ENCODE measurements at places on chromosomes 16 and 17.
A peak's percentile ranks its signal among the peaks of the same experiment; 100 is the strongest.

DNA sequence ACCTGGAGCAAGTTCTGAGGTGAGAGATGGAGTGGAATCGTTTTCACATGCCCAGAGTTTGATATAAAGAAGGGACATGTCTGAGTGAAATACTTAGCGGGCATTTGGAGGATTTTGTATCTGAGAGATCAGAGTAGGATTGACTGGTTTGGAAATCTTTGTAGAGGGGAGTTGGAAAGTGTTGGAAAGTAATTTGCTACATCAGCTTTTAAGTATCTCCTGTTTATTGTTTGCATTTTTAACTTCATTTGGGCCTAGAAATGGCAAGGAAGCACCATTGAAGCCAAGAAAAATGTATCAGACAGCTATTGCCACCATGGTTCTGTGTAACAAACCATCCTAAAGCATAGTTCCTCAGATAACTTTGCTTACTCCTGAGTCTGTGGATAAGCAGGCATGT is 1015.1 kb upstream of the EEF2KMT start:
- DNase-seq: no peak

DNA sequence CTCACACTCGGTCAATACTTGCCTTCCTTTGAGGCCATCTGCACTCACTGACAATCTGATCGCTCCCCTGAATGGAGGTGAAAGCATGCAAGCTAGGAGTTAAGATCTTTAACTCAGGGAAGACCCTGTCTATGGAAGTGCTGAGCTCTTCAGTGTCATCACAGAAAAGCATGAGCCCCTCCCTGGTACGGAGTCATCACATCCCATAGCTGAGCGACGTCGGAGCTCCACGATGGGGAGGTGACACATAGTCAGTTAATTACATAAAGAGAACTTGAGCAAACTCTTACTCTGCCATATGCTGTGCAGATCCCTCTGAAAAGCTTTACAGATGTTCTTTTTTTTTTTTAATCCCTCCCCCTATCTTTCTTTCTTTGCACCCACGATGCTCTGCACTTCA is 463.2 kb downstream of the WWOX start:
- DNase-seq: no peak

DNA sequence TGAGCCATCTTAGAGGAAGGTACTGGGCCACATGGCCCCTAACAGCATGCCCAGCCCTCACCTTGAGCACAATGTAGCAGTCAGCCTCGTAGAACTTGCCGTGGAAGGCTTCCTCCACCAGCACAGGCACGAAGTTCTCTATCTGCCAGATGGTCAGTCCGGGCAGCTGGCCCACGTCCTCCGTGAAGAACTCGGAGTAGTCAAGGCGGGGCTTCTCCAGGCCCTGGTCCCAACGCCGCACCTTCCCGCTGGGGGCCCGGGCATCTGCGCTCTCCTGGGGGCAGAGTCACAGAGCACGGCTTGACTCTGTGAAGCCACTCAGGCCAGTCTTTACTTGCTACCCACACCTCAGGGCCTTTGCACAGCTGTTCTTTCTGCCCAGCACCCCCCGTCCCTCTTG is 7.3 kb downstream of the FLII start:
- no peak for DNase-seq

GRCh38 chr17:6867849-6868248 is 36.3 kb upstream of the TEKT1 start:
- DNase-seq: no peak

DNA sequence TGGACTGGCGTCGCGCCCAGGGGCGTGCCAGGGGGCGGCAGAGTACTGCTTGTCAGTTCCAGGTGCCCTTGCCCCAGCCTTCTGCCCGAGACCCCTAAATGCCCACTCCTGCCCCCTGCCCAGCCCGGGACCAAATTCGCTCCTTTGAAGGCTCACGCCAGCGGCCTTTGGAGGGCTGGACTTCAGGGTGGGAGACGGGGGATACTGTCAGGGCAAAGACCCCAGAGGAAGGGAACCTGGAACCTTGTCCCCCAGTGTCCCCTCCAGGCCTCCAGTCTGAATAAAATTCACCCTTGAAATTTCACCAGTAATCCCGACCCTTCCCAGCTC is 737 bp downstream of the OTOP3 start:
- no peak for DNase-seq

DNA sequence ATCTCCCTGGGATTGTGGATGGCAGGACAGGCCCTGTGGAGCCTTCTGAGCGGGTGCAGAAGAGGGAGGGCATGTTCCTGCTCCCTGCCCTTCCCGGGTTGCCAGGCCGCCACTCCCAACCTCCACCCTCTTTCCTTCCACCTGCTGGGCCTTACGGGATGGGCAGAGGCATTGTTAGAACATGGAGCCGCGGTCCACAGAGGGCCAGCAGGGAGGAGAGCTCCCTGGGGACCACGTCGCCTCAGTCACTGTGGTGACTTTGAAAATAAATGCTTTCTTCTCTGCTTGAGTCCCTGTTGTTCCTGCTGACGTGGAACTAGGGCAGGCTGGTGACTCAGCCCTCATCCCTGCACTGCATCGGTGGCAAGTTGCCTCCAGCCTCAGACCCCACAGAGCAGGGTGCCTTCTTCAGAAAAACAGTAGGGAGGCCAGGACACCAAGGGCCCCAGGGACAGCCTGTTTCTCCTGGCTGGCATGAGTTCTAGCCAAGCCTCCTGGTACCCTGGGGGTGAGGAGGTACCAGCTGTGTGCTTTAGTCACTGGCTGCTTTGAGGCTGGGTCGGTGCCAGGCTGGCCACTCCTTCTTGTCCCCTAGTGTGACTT is 224.9 kb downstream of the SEC14L1 start:
- DNase-seq: peak; percentile 63

GRCh38 chr16:67271446-67271845 is 7.9 kb upstream of the PLEKHG4 start:
- no peak for DNase-seq

- DNase-seq: no peak
Observed at GRCh38 chr17:68437979-68438822, 19.1 kb downstream of the WIPI1 start.

- DNase-seq: no peak
Observed at GRCh38 chr16:24610416-24610755, 71.0 kb downstream of the RBBP6 start.

DNA sequence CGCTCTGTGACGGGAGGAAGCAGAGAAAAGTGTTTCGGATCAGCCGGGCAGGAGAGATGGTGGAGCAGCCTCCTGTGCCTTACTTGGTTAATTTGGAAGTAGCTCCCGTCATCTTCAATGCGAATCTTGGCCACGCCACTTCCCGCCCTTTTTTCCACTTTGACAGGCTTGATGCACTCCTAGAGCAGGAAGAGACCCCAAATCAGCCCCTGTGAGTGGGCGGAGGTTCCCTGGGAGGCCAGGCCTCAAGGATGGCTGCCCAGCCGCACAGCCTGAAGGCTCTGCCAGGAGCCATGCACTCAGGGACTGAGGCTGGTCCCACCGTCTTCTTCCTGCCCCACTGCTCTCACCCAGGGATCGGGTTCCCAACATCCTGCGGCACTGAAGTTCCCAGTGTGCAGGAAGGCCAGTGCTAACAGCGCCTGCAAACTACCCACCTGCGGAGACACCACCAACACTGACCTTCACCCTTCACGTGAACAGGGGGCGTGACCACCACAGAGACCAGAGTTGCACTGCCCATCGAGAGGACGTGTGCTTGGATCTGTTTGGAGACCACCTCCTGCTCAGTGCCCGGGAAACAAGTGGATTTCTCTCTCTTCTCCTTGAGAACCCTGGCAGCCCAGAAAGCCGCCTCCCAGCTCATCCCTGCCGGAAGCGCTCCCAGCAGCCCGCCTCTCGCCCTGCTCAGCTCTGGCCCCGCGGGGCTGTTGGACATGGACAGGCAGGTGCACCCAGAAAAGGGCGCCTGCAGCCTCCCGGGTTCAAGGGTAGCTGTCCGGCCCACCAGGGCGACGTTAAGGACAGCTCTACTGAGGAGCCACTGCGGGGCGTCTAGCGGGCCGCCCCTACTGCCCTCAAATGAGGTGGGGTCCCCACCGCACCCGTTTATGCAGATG is 988 bp downstream of the CIAO3 start:
- no peak for DNase-seq

GRCh38 chr16:4593086-4593485 is 21.6 kb downstream of the UBALD1 start:
- no peak for DNase-seq

DNA sequence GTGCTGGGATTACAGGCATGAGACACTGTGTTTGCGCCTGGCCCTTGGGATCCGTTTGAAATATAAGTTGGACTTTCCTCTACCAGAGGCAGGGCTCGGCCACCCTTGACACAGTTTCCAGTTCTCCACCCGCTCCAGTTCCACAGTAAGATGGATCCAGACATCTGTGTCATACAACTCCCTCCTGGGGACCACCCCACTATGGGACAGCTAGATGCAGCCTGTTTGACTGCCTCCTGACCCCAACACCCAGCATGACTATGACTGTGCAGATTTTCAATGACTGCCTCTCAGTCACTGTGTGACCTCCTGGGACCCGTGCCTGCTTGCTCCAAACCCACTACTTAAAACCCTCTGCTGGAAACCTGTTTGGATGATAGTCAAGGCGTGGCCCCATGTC is 166.7 kb downstream of the IRF8 start:
- no peak for DNase-seq

- no peak for DNase-seq
Observed at GRCh38 chr17:9658593-9659211, 13.4 kb downstream of the USP43 start.

DNA sequence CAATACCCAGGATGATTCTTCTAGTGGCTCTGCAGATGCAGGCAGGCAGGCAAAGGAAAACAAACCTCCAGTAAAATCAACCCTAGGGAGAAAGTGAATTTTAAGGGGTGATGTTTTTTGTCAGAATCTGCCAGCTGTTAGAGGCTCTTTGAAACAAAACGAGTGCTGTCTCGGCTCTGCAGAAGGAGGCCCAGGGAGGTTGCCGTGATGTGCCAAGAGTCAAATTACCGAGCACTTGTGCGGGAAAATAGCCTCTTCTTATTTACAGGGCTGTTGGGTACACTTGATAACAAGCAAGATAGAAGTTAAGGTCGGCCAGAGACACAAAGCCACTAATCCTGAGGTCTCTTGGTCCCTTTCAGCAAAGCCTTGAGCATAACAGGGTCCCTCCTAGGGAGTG is 68.9 kb upstream of the EEF2KMT start:
- no peak for DNase-seq
